ENCODE measurements at places on chromosomes 3 and 15. TPM values are rescaled to one million over a fixed set of nuclear protein-coding genes. Genes with fewer than 3 reads are reported as not detected.

GRCh38 chr3:128987302-128988100, 6.4 kb downstream of the CFAP92 start:
- no peak for DNase-seq

DNA sequence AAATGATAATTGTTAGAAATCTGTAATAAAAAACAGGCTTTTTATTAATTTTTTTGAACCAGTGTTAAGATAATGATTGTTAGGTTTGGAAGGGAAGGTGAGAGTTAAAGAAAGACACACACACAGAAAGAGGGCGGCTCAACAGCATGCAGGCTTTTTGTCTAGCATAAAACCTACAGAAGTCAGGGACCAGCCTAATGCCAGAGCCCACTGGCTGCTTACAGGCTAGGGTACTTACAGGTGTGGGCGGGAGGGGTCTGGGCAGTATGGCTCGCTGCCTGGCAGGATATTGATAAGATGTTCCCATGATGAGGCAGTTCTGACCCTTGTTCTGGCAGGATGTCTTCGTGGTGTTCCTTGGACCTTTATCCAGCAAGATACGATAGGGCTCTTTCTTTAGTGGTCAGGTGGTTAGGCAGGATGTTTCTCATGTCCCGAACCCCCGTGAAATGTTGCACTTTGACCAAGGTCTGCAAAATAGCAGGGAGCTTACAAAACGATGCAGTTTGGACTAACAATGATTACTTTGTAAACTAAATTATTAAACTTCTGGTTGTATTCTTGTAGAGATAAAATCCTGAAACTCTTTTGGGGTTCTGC, 84.7 kb downstream of the DCUN1D1 start:
- DNase-seq = no peak

DNA sequence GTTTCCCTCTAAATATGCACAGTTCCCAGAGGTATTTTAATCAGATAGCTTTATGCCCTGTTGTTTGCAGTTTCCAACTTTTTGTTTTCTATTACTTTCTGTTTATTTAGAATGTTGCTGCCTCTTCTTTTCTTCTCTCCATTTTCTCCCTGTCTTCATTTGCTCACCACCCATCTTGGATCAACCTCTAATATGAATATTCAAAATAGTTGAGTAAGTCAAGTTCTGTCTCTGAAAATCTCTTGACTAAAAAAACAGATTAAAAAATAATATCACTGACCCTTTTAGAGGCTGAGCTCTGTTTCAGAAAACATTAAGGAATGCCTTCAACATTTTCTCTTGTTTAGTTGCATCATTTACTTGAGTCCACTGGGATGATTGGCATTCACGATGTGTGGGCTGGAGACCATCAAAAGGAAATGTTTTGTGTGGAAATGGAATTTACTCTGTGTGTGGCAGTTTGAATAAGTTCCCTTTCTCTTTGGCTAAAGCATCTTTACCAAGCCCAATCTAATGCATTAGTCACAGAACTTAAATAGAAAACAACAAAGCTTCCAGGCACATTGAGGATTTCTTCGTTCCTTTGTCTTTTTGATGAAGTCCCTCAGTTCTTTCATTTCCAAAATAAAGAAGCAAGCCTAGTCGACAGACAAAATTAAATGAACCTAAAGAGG, 633.9 kb upstream of the TGFBR2 start:
- peak; percentile 0 for DNase-seq

DNA sequence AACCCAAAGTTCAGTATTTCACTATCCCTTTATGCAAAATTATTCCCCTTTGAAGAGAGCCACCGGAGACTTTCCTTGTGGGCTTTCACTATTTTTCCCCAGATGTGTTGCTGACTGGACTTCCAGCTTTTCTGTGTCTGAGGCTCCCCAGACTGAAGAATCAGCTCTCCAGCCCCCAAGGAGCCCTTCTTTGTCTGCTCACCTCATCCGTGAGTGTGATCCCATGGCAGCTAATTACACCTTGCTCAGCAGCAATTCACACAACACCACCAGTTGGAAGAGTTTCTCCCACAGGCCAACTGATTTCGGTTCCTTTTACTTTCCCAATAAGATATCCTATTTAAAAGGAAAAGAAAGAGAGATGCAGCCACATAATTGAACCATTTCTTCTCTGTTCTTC, 249.5 kb upstream of the TRIM42 start:
- no peak for DNase-seq

DNA sequence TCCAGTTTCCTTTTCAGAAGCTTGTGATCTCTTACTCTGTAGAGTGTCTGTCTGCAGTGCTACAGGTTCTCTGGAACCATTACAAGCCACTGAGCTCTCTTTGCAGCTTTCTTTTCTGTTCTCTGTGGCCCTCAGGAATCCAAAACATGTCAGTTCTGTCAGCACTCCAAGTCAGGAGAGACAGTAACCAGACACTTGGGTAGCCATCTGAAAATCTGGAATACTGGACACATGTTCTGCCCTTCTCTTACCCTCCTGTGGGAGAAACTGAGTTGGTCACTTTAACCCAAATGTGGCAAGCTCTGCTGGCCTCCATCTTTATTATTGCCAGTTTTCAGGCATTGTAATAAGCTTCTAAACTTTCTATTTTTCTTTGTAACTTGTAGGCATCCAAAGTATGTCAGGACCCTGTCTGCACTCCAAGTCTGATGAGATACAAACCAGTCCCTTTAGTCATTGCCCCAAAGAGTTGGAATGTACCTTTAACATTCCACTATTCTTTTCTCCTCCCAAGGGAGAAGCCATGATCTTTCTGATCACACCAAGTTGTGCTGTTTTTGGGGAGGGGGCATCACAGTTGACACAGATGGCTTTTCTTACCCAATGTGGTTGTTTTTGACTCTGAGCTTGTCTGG, 183.7 kb downstream of the DPH6 start:
- no peak for DNase-seq

DNA sequence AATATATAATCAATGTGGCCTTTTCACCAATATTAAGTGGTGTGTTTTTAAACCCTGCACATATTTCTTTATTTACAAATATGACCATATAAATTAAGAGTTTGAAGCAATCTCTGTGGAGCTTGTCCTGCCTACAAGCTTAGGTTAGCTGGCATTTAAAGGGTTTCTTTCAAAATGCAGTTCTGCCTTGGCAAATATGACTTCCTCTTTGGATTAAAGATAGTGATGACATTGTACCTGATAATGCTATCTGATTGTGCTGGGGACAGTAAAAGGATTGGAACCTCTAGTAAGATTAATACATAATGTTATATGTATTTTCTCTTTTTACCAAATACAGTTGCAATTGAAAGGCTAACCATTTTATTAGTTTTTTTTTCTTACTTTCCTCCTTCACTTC, 249.1 kb downstream of the OTOL1 start:
- no peak for DNase-seq

- no peak for DNase-seq
Observed at GRCh38 chr3:17078926-17079465, 194.2 kb downstream of the PLCL2 start.

- peak; percentile 93 for DNase-seq
Observed at GRCh38 chr15:43913026-43913780, 86.4 kb downstream of the WDR76 start.

DNA sequence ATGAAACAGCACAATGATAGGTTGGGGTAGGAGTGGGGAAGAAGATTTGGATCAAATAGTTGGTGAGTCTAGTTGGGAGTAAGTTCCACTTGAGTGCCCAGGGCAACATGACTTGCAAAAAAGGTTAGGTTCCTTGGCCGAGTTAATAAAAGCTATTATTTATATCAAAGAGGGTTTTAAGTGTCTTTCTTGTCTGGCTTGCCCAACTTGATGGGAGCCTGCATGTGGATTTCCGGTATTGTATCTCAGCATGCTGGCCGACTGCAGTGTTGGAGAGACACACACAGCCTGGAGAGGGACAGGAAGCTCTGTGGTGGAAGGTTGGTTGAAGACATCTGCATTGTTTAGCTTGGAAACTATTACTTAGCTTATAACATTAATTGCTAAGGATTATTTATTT, 449.5 kb upstream of the TBL1XR1 start:
- no peak for DNase-seq

- DNase-seq = no peak
Observed at GRCh38 chr15:67193223-67193990, 61.1 kb downstream of the AAGAB start.

GRCh38 chr3:155164306-155164705, 84.2 kb downstream of the MME start:
- DNase-seq = no peak

DNA sequence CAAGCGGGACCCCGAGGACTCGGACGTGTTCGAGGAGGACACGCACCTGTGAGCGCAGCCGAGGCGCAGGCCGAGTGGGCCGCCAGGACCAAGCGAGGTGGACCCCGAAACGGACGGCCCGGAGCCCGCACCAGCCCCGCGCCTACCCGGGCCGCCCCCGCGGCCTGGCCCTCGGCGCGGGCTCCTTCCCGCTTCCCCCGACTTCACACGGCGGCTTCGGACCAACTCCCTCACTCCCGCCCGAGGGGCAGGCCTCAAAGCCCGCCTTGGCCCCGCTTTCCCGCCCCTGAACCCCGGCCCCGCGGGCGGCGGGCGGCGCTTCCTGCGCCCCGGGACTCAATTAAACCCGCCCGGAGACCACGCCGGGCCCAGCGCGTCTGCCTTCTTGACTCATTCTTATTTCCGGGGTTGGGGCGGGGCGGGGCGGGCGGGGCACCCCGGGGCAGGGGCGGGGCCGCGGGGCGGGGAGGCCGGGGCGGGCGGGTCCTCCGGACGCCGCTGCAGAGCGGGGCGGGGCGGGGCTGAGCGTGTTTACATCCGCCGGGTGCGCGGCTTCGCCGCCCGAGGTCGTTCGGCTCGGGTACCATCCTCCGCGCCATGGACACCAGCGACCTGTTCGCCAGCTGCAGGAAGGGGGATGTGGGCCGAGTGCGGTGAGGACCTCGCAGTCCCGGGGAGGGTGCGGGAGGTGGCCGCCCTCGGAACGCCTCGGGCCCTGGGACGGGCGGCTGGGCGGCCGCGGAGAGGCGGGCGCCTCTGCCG, at the start of gene ABTB1:
Gene ABTB1, plus strand, starts transcription at position 524 of the 762 bp plus-strand sequence. Its CDS starts 74 bp downstream, at position 598.
- peak; percentile 65 for DNase-seq

DNA sequence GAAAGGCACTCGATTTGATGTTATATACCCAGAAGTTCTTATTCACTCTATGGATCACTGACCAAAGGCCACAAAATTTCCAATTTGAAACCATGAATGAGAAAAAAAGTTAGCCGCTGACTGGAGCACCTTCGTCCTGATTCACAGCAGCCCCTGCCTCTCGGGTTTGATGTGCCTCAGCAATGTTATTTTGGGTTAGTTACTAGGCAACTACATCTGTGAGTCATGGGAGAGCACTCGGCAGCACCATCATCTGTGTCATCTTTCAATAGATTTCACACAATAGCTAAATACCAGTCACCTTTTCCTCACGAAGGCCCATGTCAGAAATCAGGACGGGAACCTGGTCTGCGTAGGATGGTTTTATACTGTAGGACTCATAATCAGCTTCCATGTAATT, 269.2 kb downstream of the ZBBX start:
- peak; percentile 0 for DNase-seq

GRCh38 chr15:38609097-38609738, 44.6 kb upstream of the RASGRP1 start:
- DNase-seq = no peak

DNA sequence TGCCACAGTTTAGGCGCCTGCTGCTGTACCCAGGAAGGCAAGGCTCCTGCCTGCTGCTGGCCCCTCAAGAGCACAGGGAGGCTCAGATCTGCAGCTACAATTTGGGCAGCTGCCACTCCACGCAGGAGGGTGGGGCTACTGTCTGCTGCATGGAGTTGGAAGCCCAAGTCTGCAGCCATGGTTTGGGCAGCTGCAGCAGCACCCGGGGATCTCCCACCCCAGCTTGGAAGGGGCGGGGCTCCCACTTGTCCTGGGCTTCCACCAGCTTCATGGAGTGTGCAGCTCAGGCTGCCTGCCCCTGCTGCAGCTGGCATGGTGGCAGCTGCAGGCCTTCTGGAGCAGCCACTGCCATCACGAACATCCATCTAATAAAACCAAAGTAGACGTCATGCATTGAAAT, 512.9 kb downstream of the PYDC2 start:
- no peak for DNase-seq

DNA sequence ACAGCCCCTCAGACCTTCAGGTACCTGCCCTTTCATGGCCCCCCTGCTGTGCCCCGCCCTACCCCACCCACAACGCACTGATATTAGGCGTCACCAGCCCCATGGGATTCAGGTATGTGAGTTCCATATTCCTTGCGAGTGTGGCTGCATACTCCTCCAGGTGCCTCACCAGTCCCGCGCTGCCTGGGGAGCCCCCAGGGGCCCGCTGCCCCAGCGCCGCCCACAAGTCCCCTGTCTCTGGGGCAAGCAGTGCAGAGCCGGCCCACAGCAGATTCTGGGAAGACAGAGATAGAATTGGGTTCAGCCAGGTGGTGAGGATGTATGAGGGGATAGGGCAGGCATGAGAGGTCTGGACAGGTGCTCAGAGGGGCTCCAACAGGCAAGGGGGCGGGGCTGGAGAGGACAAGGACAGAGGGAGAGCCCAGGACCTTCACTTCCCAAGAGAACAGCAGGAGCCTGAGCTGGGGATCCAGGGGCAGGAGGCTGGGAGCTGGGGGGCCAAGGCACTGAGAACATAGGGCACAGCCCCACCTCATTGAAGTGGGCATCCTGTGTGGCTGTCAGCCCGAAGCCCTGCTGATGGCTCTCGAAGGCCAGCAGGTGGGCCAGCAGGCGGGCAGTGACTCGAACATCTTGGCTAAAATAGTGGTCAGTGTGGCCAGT, 13.1 kb upstream of the SLC26A6 start:
- DNase-seq = no peak

GRCh38 chr3:13060341-13060910, 12.8 kb downstream of the IQSEC1 start:
- DNase-seq = no peak

- no peak for DNase-seq
Observed at GRCh38 chr3:86162521-86162920, 828.4 kb downstream of the VGLL3 start.

DNA sequence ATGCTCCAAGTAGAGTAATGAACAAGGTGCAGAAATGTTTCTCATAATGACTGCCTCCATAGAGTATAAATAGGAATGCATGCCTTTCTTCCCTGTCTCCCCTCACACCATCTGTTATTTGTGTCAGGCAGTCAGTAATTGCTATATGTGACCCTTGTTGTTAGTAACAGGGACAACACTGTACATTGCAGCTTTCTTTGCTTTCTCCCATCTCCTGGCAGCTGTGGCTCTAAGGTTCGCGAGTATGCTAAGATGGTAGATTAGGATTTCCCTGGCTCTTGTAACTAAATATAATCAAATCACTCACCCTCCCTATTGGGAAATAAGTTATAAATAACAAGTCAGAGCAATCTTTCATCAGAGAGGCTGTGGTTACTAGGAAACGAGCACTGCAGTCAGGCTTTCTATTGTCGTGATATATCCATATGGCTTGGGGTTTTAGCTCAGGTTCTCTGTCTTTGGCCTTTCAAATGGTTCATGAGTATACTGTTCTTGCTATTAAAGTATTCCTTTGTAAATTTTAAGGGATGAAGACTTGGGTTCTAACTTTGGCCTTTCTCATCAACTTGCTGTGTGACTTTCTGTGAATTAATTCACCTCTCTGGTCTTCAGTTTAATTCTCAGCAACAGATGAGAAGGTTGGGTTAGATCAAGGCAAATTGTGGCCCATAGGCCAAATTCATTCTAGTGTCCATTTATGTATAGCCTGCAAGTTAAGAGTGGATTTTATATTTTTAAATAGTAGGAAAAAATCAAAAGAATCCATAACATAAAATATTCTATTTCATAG, 8.1 kb upstream of the MINDY4B start:
- no peak for DNase-seq

Gene SLC28A2
- total RNA-seq = not detected

Gene PCOLCE2
- total RNA-seq = 3.5 TPM

Gene GMPPB
- 19.2 TPM for total RNA-seq

Gene SYNM
- 4.3 TPM for total RNA-seq

Gene TRPM1
- total RNA-seq = not detected

Gene GRM2
- total RNA-seq = 0.12 TPM

Gene CD80
- total RNA-seq = not detected
